ENCODE measurements at places on chromosomes 1 and 21.

DNA sequence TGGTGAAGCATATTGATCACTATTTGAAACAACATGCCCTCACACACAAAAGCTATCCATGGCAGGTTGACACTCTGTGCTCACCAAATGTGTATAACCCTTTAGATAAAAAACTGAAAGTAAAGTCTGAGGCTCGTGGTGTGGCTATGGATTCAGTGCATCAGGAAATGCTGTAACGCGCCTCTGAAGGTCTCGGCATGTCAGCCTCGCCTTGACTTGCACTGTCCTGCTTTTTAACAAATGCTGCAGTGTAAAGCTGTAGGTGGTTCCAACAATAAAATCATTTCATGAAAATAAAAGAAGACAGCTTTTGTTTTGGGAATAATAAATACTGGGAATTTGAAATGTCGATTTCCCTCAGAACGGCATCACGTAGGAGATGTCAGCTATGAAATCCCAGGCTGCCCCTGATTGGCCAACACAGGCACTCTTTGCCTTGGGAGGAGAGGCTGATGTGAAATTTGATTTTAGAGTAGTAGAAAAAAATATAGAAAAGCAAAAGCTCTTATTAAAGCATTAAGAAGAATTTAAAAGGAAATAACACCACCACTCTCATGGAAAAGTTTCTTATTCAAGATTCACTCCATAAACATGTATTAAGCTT is 168.2 kb downstream of the DSCAM start:
- no peak for DNase-seq

GRCh38 chr1:27570356-27570755 is 33.6 kb downstream of the AHDC1 start:
- no peak for DNase-seq

GRCh38 chr1:241767737-241768136 is 80.3 kb upstream of the EXO1 start:
- no peak for DNase-seq

DNA sequence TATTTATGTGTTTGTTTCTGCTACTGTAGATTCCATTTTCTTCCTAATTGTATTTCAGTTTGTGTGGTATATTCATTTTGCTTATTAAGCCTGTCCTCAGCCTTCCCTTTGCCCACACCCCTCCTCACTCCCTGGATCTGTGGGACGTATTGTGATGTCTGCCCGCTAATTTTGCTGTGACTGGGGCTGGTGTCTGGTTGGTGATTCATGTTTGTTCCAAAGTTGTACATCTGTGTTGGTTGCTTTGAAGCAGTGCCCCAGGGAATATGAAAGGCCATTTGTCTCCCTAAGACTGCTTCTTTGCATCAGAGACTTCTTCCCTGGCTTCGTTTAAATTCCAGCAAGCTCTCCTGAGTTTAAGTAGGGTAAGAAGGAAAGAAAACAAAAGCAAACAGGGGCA is 289.5 kb upstream of the SGIP1 start:
- no peak for DNase-seq

DNA sequence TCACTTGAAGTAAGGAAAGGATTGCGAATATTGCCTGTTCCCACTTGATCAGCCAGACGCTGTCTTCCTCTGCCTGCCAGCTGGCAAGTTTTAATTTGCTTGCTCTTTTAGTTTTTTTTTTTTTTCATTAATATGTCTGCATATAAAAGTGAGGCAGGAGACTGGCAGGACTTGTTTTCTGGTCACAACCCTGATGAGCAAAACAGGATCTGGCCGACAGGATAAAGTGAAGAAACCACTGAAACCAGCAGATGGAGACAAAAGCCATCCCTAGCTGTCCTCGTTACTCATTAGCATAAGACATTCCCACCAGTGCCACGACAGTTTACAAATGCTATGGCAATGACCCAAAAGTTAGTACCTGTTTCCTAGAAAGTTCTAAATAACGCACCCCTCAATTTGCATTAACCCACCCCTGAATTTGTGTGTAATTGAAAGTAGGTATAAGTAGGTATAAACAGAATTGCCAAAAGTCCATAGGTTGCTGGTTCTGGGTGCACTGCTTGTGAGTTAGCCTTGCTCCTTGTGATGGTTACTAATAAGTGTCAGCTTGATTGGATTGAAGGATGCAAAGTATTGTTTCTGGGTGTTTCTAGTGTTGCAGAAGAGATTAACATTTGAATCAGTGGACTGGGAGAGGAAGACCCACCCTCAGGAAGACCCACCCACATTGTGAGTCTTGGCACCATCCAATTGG is 60.8 kb downstream of the ZNF684 start:
- no peak for DNase-seq

DNA sequence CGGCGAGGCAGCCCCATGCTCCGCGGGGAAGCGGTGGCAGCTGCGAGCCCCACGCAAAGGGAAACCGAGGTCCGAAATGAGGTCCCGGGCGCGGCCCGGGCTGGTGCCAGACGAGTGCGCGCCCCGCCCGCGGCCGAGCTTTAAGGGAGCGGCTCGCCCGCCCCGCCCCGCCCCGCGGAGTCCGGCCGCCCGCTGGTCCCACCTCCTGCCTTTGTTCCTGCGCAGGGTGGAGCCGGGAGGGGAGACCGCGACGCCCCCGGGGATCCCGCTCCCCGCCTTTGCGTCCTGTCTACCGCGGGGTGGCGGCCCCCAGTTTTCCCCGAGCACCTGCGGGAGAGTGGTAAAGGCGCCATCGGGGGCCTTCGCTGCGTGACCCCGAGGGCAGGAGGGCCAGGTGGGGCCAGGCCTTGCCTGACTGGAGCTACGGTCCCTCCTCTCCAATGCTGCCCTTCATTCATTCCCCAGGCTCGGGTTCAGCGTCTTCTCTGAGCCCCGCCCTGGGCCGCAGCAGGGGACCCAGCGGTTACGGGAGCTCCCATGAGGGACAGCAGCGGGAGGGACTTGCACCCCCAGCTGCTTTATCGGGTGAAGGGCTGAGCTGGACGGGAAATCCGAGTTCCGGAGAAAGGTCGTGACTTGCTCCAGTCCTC is at the start of gene HES2:
HES2 (minus strand) TSS at position 116 of the 650 bp plus-strand sequence; CDS start at position 17, 99 bp downstream.
- DNase-seq = no peak

DNA sequence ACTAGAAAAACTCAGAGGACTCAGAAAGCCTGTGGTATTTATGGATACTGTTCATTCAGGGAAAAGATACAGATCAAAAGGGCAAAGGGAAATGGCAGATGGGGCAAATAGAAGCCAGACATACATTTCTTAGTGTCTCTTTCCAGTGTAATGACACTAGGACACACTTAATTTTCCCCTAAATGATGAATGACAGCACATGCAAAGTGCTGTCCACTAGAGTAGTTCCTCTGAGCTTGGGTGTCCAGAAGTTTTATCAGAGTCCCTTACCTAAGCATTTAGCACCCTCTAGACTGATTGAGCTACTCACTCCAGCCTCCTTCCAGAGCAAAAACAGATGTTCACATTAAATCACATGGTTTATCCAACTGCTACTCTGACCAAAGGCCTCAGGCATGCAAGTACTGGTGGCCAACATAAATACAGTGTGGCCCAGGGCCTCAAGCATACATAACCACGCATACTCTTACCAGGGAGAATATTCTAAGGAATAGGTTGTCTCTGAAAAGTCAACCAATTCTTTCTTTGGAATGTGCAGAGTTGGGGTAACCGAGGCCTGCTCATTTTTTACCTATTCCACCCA is 166.9 kb downstream of the NCAM2 start:
- DNase-seq = no peak

GRCh38 chr1:20265250-20265649 is 25.4 kb upstream of the VWA5B1 start:
- DNase-seq = no peak

DNA sequence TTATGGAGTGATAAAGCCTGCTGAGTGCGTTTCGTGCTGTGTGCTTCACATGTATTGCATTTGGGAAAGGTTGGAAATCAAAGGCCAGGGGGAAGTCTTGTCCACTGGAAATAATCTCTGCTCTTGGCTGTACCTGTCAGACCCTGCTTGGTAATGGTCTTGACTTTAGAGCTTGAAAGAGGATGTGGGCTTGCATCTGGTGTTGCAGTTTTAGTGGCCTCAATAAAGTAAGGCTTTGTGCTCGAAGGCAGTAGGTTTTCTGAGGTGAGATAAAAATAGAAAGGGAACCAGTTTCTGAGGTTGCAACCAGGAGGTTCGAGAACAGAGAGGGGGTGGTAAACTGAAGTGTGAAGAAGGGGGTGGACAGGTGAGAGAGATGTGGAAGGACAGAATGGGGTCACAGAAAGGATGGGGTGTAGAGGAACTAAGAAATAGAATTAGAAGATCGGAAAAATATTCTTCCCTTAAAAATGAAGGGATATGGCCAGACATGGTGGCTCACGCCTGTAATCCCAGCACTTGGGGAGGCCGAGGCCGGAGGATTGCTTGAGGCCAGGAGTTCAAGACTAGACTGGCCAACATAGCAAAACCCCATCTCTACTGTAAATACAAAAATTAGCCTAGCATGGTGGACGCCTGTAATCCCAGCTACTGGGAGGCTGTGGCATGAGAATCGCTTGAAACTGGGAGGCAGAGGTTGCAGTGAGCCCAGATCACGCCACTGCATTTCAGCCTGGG is 1.5 kb downstream of the S100PBP start:
- no peak for DNase-seq

GRCh38 chr1:65459397-65459768 is 38.9 kb downstream of the LEPR start:
- DNase-seq = no peak
